ENCODE measurements at places on chromosomes 5 and 9.

DNA sequence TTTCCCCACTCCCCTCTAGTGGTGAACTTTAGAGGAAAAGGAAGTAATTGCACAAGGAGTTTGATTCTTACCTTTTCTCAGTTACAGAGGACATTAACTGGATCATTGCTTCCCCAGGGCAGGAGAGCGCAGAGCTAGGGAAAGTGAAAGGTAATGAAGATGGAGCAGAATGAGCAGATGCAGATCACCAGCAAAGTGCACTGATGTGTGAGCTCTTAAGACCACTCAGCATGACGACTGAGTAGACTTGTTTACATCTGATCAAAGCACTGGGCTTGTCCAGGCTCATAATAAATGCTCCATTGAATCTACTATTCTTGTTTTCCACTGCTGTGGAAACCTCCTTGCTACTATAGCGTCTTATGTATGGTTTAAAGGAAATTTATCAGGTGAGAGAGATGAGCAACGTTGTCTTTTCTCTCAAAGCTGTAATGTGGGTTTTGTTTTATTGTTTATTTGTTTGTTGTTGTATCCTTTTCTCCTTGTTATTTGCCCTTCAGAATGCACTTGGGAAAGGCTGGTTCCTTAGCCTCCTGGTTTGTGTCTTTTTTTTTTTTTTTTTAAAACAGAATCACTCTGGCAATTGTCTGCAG lies 25.3 kb downstream of the SLC22A5 start:
- DNase-seq, result peak; percentile 24

DNA sequence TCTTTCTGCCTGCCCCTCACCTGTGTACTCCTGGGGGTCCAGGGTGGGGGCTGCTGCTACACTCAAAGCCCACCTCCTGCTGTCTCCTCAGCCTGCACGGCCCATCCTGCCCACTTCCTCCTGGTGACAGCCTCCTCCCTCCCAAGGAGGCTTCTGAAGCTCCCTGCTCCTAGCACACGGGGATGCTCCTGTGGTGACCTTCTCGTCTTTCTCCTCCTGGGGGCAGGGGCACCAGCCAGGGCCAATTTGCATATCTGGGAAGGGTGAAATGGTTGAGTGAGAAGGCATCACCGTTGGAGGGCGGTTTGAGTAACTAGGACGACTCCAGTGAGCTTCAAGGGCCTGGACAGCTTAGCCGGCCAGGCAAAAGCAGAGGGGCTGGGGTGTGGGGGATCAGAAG lies 51.9 kb upstream of the COL5A1 start:
- no peak for DNase-seq

- no peak for DNase-seq
Measured at GRCh38 chr5:7146886-7147285, 249.1 kb upstream of the ADCY2 start.

GRCh38 chr5:173859408-173860159 lies 28.6 kb upstream of the CPEB4 start:
- DNase-seq, result no peak

DNA sequence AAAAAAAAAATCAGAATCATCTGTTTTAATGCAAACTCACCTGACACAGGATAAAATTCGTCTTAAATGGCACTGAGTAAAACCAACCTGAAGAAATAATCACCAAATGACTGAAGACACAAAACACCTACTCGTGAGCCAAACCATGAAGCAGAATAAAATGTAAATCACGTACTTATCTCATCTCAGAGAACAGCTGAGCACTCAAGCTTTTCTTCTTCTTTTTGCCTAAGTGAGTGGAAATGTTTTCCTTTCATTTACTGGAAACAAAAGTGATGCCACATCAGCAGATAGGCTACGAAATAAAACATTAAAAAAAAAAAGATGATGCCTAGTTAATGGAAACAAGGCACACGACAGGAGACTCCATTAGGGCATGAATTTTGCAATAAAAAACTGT lies 36.4 kb downstream of the ATPSCKMT start:
- DNase-seq, result no peak

DNA sequence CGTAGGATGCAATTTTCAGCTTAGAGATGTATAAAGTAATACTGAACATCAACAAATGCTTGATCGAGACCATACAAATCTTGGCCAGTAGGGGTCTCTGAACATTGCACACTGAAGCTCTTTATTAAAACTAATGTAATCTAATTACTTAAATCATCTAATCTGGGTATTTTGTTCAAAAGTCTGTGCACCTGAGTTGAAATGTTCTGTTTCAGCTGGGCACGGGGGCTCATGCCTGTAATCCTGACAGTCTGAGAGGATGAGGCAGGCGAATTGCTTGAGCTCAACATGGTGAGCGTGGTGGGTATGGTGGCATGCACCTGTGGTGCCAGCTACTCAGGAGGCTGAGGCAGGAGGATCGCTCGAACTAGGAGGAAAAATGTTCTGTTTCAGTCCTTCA lies 41.0 kb downstream of the ESM1 start:
- peak; percentile 4 for DNase-seq

DNA sequence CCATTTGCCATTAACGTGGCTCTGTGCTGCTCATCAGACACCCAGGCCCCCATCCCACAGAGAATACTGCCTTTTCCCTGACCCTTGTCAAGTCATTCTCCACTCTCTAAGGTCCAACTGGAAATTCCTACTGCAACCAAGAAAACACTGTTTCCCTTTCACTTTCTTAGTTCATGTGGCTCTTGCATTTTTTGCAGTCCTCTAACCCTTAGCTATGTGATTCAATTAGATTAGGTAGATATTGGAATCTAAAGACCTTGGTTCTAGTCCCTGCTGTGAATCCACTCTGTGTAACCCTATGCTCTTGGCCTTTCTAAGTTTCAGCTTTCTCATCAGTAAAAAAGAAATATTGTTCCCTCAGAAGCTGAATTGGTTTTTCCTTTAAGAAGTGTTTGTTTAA lies 649.4 kb downstream of the CCDC171 start:
- no peak for DNase-seq

GRCh38 chr5:96614110-96614691 lies 48.0 kb upstream of the CAST start:
- DNase-seq, result peak; percentile 53

GRCh38 chr5:1507961-1508658 lies 15.7 kb downstream of the LPCAT1 start:
- no peak for DNase-seq

- peak; percentile 49 for DNase-seq
Measured at GRCh38 chr5:135559354-135559753, 19.4 kb downstream of the CXCL14 start.

DNA sequence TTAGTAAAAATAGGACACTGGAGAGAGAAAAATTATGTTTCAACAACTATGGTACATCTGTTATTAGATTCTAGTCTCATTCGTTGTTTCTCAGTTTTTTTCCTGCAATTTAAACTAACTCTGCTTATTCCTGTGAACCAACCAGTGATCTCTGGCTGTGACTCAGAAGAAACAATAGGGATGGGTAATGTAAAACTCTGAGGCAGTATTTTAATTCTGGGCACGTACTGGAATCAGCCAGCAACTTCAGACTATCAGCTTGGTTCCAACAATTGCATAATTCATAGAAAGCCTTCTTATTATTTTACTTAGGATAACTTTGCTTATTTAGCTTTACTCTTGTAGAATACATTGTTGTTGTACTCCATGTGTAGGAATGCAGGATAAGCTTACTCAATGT lies 28.8 kb downstream of the MLLT3 start:
- DNase-seq, result no peak

- DNase-seq, result no peak
Measured at GRCh38 chr9:130362691-130363090, 82.1 kb upstream of the ASS1 start.

GRCh38 chr5:38846379-38847011 lies 683 bp downstream of the OSMR start:
- DNase-seq, result peak; percentile 8

GRCh38 chr5:74146796-74147195 lies 493.7 kb downstream of the ENC1 start:
- no peak for DNase-seq

Data from nephron progenitor cell (in vitro differentiated cells).